CD4-positive, alpha-beta T cell treated with Interleukin-10 for 1 hour (primary cell): ENCODE measurements at places on chromosomes 2 and 18.

DNA sequence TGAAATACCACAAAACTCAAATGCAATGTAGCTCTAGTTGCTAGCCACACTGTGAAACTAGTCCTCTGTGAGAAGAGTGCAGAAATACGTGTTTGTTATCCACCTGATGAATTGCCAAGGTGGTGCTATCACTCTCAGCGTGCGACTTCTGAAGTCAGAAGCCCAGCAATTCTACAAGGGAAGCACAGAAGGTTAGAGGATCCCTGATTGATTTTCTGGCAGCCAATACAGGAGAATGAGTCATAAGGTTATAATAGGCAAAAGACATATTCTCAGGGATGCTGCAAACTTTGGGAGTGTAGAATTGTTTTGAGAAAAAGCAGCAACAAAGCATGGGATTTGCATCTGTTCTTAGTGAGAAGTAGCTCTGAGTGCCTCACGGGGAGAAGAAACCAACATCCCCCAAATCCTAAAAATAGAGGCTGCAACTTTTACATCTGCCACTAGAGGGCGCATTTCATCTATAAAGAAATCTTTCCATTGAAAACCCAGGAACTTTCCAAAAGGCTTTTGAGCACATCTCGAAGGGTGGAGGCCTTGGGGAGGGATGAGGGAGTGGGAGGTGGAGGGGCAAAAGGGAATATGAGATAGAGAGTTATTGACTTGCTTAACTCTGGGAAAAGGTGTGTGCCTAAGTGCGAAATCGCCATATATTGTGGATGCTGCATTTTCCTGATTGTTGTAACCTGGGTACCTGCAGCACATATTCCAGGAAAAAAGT lies 78.0 kb downstream of the TMEM182 start:
- peak; percentile 25 for DNase-seq

- DNase-seq, result no peak
Measured at GRCh38 chr2:107093426-107093957, 207.5 kb upstream of the ST6GAL2 start.

DNA sequence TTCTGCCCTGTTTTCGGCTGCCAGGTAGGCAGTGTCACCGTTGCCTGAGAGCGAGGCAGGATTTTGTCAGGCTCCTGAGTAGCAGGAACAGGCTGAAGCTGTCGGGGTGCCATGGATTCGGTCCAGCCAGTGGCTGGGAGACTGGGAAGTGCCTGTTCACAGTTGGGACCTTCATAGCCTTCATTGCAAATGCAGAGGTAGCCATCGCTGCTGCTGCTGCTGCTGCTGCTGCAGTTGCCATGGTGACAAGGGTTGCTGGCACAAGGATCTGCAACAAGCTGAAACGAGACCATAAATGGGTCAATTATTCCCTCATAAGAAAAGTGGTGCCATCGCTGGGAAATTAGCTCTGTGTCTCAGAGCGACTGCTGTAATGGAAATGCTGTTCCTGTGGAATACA lies 122.7 kb downstream of the DNER start:
- DNase-seq, result no peak

DNA sequence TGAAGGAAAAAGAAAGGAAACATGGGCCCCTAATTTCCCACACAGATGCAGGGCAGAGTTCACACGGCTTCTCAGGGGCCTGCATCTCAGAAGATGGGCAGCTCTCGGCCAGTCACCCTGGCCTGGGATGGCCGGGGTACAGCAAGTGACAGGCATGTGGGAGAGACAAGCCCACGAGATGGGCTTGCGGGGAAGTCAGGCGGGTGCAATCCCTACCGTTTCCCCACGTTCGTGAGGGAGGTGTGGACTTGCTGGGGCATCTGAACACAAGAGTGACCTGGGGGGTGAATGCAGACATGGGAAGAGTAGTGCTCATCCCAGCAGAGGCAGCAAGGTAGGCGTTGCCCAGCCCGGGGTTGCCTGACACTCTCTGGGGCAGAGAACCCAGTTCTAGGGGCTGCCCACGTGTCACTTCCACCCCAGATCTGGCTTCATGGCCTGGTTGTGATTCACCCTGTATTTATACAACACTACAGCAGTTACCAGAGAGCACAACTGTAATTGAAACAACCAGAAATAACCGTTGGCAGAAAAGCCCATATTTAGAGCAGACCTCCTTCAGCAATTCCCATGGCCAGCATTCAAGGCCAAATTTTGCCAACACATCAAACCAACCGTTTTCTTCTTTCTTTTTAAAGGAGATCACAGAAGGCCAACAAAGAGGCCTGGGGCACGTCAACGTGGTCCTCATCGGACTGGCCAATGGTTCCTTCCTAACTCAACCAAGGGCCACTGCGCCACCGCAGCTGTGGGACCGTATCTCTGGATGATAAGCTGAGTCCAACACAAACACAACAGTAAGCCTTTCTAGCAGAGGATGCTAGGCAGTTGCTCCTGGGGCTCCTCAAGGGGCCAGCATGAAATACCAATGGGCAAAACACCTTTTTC lies 58.4 kb downstream of the PARD6G start:
- DNase-seq, result no peak
